ENCODE measurements at places on chromosomes 12 and 14.

DNA sequence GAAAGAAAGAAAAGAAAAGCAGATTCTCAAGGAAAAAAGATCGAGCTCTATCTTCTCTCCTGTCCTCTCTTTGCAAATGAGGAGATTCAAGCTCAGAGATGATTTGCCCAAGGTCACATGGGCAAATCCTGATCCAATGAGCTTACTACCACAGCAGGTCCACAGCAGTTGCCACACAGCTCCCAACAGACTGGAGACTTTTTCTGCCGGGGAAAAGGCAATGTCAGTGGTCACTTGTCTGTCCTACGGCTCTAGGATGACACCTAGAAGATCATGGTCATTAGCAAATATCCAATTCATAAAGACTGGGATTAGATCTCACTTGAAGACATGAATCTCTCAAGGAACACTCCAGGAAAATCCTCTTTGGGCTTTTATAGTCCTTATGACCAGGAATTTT is 58.8 kb downstream of the TTC7B start:
- no peak for DNase-seq

DNA sequence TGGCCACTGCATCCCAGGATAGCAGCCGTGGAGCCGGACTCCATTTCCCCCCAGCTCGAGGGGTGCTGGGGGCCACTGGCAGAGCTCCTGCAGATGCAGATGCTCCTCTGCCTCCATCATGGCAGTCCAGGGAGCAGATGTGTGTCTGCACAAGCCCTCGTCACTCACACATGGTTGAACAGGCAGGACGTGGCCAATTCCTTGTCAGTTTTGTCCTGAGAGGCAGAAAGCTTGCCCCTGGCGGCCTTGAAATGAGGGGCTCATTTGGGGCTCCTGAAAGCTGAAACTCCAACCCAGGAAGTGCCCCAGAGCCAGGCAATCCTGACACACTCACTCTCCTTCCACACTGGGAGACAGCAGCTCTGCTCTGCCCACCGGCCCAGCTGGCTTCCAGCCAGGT is 100.9 kb upstream of the C14orf180 start:
- DNase-seq, result no peak

DNA sequence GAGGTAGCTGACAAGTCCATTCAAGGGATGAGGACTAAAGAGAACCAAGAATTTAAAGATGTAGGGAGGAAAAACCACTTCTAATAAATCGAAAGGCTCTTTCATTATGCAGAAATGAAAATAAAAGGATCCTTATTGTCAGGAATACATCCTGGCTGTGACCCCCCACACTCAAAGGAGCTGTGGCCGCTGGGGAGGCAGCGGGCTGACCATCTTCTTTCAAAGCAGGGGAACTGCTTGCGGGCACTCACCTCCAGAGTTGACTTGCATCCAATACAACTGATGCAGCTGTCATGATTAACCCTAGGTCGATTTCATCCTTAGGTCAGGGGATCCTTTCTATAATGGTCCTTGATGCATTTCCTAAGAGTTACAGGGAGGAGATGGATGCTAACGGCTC is 35.3 kb downstream of the TRAFD1 start:
- DNase-seq, result no peak

DNA sequence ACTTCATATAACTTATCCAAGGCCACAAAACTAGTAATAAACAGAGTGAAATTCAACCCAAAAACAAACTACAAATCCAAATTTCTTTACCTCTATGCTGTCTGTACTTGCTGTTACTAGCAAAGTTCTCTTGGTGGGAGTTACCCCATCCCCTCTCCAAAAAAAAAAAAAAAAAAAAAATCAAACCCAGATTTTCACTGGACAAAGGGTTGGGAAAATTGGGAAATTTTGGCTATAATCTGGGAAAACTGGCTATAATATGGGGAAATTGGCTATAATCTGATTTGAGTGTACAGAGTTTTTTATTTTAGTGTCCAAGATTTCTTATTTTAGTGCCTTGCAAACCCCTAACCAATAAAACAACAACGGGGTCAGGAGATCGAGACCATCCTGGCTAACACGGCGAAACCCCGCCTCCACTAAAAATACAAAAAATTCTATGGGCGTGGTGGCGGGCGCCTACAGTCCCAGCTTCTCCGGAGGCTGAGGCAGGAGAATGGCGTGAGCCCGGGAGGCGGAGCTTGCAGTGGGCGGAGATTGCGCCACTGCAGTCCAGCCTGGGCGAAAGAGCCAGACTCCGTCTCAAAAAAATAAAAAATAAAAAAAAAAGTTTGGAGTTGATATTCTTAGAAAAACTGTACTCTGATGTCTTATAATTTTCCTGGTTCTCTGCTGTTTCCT is 148.4 kb downstream of the CHST11 start:
- DNase-seq, result no peak

DNA sequence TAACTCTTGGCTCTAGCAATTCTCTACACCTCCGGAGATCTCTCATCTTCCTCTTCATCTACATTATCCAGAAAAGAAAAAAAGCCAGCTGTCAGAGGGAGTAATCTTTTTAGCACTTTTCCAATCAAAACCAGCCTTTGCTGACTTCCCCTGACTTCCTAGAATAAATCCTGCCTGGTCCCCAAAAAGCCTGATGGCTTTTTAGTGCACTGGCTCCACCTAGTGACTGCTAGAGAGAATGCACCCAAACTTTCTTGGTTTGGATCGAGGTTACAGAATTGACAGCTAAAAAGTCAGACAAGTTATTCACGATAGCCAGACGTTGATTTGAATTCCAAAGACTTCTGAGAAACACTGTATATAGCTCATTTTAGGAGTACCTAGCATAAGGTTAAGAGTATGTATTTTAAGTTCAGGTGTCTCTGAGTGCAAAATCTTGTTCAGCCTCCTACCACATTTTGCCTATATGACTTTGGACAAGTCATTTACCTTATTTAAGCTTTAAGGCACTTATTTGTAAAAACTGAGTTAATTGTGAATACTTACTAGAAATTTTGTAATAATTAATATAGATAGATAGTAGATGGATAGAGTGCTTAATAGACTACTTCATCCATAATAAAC is 185.7 kb upstream of the GRIN2B start:
- DNase-seq, result peak; percentile 28

GRCh38 chr14:99586054-99586760 is 17.8 kb downstream of the CCDC85C start:
- DNase-seq, result no peak

GRCh38 chr14:44341116-44341515 is 166.0 kb downstream of the FSCB start:
- no peak for DNase-seq

DNA sequence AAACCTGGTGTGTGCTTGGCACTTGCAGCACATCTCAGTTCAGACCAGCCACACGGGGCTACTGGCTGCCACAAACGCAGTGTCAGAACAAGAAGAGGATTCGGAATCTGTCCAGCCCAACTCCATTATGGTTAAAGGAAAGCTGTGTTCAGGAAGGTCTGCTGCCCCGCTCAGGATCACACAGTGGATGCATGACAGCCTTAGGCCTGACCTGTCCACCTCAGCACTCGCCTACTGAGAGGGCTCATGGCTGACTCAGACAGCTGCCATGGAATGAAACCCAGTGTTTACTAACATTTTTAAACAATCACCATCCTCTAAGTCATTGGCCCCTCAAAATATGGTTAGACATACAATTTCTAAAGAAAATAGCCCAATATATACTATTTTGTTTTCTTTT is 5.6 kb upstream of the NIN start:
- DNase-seq, result no peak

- no peak for DNase-seq
These were observed 47.3 kb upstream of the TMED10 start for GRCh38 chr14:75223664-75224154.

GRCh38 chr12:45259675-45260074 is 43.8 kb downstream of the ANO6 start:
- DNase-seq, result no peak

DNA sequence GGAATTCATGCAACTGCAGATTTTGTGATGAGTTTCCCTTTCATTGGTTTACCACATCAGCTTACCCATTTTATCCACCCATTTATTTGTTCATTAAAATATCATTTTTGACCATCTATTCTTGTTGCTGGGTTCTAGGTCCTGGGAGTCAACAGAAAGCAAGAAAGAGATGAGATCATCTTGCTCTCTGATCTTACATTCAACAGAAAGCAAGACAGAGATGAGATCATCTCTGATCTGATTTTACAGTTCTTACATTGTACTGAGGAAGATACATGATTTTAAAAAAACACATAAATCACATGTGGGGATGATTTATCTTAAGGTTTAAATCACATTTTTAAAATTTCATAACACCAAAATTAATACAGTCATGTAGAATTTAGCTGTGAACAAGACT is 2.3 kb downstream of the TAS2R46 start:
- DNase-seq, result no peak

GRCh38 chr12:12813120-12814101 is at the start of gene DDX47:
DDX47 (plus strand) TSS chr12:12813346; CDS start chr12:12813368, 22 bp downstream.
- DNase-seq, result peak; percentile 88

GRCh38 chr12:93723568-93723930 is 46.4 kb downstream of the CRADD start:
- no peak for DNase-seq

DNA sequence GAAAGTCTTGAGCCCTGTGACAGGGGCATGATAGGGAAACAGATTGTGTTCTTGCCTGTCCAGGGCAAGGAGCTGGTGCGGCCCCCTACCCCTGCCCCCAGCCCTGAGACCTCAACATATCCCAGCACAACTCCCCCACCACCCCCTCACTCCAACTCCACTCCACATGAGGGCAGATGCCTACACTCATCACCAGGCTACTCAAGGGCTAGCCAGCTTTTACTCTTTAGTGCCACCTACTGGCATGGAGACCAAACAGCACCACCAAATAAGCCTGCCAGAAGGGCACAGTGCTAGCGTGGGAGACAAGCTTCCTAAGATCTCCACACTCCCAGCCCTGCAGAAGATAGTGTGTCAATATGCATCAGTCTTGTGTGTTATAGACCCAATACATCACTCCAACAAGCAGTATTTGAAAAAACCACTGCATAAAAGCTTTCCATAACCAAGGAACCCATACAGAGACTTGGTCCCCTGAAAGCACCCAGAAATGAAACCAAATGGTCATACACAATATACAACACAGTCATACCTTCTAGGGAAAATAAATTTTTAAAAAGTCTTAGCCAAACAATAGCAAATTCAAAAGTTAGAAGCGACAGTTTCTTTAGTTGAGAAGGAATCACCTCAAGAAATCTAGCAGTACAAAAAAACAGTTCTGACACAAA is 154.4 kb downstream of the KCNK10 start:
- DNase-seq, result peak; percentile 43

DNA sequence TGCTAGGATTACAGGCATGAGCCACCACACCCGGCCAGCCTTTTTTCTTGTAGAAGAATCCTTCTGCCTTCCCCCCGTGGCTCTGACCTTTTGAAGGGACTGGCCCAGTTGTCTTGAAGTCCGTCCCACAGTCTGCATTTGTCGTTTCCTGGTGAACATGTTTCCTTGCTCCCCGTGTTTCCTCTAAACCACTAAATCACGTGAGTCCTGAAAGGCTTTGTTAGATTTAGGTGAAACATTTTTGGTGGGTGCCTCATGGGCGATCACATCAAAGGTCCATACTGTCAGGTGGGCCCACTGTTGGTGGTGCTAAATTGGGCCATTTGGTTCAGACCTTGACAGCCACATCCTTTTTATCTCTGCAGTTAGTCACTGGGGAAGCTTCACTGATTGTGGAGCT is 26.3 kb downstream of the MLXIP start:
- DNase-seq, result no peak

DNA sequence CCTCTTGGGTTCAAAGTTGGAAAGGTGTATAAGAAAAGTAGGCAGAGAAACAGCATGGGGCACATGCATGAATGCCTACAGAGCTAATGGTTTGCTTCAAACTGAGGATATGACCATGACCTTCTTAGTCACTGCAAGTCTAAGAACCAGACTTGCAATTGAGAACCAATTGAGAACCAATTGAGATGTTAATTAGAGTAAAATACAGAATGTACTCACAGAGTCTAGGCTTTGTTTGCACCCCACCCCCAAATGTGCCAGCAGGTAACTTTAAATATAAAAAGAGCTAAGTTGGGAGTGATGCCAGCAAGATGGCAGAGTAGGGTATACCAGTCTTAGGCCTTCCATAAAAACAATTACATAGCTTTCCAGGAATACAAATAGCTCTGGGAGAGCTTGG is 227.3 kb upstream of the ALG10 start:
- DNase-seq, result no peak

DNA sequence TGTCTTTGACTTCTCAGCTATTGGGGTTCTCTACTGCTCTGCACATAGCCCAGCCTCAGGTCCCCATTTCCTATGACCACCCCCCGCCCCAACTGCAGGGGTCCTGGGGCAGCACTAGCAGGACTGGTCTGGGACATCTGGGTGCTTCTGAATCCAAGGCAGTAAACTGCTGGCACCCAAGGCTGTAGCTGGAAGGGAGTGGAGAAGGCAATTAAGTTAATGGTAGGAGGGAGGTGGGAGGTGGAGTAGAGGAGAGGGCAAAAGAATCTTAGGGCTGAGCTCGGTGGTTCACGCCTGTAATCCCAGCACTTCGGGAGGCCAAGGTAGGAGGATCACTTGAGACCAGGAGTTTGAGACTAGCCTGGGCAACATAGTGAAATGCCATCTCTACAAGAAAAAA is 11.5 kb downstream of the PLEK2 start:
- no peak for DNase-seq

DNA sequence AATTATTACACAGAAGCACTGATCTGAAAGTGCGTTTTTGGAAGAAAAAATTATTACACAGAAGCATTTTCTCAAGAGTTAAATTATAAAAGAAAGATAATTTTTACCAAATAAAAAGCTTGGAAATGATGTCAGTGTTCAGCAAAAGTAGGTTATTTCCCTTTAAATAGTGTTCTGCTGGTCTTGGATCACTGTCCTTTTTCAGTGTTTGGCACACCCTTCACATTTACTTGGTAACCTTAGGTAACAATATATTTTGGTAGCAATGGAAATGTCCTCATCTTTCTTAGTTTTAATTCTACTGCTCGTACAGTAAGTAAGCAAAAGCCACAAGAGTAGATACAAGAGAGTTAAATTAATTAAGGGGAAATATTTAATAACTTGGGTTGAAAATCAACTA is 40.3 kb downstream of the FERMT2 start:
- no peak for DNase-seq

DNA sequence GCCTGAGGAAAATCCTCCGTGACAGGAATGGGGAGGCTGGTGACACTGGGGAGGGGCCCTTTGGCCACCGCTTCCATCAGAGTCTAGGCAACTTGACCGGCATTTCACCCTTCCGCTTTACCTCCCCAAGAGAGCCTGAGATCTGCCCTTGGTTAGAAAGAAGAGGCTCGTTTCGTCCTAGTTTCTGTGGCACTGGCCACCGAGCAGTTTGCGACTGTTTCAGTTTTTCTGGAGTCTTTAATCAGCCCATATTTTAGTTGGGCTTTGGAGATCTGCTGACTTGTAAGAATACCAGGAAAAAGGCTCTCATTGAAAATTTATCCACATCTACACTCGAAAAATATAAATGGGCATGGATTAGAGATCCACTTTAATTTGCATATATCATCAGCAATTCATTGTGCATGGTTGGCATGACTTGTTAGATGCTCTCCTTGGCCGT is 414 bp upstream of the ANKS1B start:
- DNase-seq, result no peak
